RCC 7860 (cell line): ENCODE measurements at places on chromosomes 4 and X.

DNA sequence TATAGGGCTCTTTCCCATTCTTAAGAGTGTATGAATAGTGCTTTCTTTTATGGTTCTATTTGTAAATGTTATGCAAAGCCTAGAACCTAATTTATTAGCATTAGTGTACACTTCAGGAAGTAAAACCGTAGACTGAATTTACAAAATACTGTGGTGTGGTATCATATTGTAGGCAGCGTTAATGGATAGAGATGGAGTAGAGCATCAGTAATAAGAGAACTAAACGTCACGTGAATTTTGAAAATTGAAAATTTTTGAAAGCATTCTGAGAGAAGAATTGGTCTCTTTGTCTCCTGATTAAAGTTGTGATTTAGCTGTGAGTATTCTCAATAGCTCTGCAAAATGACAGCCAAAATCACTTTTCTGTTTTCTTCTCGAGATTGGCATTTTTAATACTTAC, 2.9 kb downstream of the STIM2 start:
- DNase-seq = no peak

DNA sequence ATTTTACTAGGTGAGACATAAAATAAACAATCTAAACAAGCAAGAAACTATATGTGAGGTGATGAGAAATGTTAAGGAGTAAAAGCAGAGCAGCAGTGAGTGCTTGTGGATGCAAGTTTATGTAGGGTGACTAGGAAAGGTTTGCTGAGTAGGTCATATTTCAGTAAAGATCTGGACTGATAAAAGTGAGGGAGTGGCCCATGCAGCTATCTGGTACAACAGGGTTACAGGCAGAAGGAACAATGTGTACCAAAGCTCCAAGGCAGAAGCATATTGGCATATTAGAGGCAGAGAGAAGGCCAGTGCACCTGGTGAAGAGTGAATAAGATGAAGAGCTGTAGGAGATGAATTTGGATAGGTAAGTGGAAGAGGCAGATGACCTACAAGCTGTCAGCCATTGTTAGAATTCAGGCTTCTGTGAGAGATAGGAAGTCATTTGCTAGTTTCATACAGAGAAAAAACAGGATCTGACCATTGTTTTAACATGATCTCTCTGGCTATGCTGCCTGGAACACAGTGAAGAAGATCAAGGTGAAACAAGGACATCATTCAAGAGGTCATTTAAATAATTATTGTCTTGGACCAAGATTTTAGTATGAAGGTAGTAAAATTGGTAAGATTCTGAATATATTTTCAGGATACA, 274.6 kb downstream of the ANKRD50 start:
- no peak for DNase-seq

GRCh38 chr4:140871368-140871767, 115.2 kb upstream of the TBC1D9 start:
- DNase-seq = no peak

- DNase-seq = no peak
Observed at GRCh38 chr4:57220734-57221133, 110.5 kb upstream of the IGFBP7 start.

DNA sequence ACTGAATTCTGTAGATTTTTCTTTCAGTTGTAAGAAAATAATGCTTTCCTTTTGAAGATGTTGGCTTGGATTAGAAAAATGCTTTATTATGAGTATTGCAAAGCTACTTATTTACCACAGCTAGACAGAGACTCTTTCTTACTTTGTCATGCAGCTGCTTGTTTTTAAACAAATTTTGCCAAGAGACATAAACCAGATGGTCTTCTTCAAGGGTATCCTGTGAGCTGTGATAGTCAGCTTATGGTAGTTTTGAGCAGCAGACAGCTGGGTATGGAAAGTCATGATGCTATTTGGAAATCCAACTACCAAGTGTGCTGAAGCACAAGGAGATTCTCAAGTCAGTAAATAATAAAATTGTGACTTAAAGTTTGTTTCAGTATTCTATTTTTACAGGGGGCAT, 941.5 kb downstream of the DMD start:
- DNase-seq = no peak

DNA sequence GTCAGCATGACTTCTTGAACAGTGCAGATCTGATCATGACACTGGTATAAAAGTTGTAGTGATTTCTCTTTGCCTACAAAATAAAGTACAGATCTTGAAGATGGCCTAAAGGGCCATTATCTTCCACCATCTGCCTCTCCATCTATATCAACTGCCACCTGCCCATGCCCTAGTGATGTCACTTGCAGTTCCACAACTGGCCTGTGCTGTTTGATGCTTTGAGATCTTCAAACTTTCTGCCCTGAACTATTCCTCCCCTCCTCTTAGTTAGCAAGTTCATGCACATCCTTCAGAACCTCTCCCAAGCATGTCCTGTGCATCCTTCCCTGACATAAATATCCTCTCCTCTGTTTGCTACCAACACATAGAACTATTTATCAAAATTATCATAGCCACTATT, 217.0 kb downstream of the SOWAHB start:
- DNase-seq = no peak

DNA sequence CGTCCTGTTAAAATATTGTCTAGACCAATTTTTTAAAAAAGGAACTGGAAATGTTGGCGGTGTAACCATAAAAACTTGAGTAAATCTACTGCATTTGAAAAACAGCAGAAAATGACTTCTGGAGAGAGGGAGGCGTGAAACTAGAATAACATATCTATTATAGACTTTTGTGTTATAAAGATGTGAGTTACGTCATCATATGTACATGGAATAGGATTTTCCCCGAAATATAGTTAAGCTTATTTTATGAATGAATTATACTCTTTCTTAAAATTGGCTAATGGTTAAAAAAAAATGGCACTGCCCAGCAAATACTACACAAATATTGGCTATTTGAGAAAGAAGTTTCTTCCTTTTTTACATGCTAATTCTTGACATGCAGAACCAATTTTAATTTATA, 147.1 kb upstream of the TEX13C start:
- DNase-seq = no peak

DNA sequence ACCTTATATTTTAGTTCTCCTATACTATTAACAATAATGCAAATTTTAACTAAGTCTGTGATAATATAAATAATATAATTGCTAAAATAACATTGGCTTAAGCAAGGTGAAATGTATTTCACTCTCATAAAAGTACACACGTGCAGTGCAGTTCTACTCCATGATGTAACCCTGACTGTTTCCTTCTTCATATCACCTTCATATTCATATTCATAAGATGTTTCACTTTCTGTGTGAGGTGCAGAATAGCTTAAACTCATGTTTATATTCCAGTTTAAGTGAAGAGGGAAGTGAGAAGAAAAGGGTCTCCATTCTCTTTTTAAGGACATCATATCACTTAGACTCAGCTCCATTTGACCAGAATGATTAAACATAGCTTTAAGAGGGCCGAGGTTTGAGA, 1810.0 kb upstream of the PCDH10 start:
- no peak for DNase-seq

- no peak for DNase-seq
Observed at GRCh38 chr4:52976523-52977230, 114.6 kb downstream of the RASL11B start.

GRCh38 chrX:152904151-152905080, 6.5 kb downstream of the ZNF185 start:
- DNase-seq = peak; percentile 46

DNA sequence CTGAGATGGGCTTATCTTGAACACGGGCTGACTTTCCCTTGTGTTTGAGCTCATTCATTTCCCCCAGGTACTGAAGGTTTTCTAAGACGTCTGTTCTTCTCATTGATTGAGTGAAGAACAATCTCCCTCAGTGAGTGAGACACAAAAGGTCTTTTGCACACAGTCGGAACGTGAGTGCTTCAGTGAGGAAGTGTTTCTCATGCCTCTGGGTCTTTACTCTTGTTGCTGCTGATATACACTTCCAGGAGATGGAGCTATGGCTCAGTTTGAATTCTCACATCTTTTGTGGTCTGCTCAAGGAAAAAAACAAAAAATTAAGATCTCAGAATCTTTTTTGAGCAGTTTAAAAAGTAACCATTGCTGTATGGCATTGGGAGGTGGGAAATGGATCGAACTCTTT, 981.9 kb upstream of the TENM3 start:
- no peak for DNase-seq

DNA sequence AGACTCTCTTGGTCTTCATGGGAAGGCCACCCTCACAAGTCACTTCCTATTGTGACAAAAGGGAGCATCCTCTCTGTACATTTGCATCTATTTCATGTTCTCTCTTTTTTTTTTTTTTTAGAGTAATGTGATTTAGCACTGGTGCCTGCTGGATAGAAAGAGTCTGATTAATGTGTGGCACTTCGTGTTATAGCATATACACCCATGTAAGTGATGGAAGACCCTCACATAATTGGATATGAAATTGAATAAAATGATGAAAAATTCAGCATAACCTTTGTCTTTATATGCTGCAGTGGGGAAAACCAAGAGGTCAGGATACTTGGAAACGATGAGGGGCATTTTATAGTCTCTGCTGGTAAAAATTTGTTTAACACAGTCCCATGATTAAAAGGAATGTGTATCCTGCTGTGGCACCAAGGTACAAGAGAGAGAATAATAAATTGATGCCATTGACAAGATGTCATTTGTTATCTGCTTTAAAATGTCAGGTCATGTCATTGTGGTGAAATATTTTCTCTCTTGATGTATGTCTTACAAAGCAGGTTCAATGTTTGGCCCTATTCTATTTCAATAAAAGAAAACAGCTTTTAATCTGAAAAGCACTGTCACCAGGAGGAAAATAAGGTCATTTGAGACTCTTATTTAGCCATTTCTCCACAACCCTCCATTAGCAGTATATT, 1115.4 kb downstream of the STPG2 start:
- DNase-seq = no peak

- DNase-seq = peak; percentile 78
Observed at GRCh38 chrX:12779534-12779933, 11.7 kb upstream of the PRPS2 start.

GRCh38 chr4:173345648-173346047, 11.5 kb upstream of the HMGB2 start:
- DNase-seq = no peak

GRCh38 chrX:959595-959994, 252.9 kb downstream of the CRLF2 start:
- DNase-seq = no peak

DNA sequence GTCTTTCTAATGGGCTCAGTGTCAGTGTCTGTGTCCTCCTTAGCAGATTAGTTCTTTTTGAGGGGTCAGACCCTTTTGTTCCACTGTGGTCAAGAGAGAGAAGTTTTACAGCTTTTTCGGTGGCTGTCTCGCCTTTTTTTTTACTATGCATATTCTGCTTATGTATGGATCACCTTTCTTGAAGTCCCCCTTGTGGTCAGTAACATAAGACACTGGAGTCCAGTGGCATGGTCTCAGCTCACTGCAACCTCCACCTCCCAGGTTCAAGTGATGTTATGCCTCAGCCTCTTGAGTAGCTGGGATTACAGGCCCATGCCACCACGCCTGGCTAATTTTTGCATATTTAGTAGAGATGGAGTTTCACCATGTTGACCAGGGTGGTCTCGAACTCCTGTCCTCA, 54.0 kb upstream of the PGRMC2 start:
- DNase-seq = no peak
